CD4-positive, alpha-beta T cell treated with Interleukin-6 at 100 ng/mL for 8 hours (primary cell): ENCODE measurements at places on chromosomes 2 and 18.

DNA sequence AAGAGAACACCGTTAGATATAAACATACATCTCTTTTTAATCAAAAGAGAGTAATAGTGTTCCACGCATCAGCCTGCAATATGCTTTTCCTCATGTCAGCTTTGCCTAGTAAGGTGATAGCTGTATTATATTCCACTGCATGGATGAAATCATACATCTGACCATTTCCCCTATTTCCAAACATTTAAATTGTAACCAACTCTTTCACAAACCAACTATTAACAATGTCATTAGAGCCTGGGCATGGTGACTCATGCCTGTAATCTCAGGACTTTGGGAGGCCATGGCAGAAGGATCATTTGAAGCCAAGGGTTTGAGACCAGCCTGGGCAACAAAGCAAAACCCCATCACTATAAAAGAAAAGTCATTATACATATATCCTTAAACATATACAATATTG is 284.8 kb downstream of the BCL11A start:
- DNase-seq = no peak

DNA sequence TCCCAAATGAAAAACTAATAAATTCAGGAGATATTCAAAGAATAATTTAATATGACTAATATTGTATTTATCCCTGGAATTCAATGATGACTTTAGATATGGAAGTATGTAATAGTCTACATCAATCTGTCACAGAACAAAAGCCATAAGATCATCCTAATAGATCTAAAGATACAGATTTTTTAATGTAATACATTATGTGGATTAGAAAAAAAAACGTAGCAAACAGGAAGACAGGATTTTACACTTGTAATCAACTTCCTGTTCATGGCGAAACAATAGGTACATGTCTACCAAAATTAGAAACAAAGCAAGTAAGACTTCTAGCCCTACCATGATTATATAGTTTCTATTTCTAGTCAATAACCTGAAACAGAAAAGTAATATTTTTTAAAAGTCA is 192.2 kb downstream of the TTC32 start:
- DNase-seq = no peak

GRCh38 chr2:35410431-35411061 is 945.0 kb upstream of the CRIM1 start:
- peak; percentile 4 for DNase-seq

GRCh38 chr2:157185476-157186227 is 71.9 kb upstream of the GALNT5 start:
- no peak for DNase-seq

GRCh38 chr2:39411181-39411944 is 25.7 kb downstream of the MAP4K3 start:
- no peak for DNase-seq

DNA sequence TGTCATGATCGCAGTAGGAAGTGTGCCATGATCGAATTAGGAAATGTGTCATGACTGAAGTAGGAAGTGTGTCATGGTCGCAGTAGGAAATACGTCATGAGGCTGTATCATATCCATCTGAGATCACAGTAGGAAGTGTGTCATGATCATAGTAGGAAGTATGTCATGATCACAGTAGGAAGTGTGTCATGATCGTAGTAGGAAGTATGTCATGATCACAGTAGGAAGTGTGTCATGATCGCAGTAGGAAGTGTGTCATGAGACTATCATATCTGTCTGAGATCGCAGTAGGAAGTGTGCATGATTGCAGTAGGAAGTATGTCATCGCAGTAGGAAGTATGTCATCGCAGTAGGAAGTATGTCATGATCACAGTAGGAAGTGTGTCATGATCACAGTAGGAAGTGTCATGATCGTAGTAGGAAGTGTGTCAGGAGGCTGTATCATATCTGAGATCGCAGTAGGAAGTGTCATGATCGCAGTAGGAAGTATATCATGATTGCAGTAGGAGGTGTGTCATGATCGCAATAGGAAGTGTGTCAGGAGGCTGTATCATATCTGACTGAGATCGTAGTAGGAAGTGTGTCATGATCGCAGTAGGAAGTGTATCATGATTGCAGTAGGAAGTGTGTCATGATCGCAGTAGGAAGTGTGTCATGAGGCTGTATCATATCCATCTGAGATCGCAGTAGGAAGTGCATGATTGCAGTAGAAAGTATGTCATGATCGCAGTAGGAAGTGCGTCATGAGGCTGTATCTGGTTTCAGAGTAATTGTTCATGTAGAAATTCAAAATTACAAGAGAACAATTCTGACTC is 56.4 kb upstream of the NFATC1 start:
- no peak for DNase-seq

DNA sequence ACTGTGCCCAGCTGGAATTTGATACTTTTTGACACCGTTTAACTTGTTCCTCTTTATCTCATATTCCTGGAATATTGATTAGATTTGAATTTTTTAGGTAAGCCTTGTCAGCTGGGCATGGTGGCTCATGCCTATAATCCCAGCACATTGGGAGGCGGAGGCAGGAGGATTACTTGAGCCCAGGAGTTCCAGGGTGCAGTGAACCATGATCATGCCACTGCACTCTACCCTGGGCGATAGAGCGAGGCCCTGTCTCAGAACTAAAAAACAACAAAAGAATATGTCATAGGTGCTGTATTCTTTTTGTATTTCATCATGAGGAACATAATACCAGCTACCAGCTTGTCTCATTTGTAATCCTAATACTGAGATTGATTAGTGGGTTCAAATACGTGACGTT is 90.3 kb downstream of the ZNF532 start:
- no peak for DNase-seq

- DNase-seq = no peak
Observed at GRCh38 chr2:67510745-67511144, 113.6 kb downstream of the ETAA1 start.

- peak; percentile 37 for DNase-seq
Observed at GRCh38 chr18:63339920-63340484, 20.4 kb upstream of the BCL2 start.

DNA sequence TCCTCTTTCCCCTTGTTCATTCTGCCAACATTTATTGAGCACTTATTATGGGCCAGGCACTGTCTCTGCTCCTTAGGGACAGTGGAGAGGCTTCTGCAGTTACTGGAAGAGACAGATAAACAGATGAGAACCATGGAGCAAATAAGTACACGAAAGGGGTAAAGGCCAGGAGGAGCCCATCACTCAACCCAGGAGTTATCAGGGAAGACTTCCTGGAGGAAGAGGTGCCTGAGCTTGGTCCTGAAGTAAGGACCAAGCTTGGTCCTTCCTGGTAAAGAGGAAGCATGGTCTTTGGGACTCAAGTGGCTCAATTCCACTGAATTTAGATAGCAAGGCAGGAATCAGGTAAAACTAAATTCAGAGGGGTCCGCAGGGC is 1.7 kb downstream of the ACTG2 start:
- DNase-seq = no peak

- DNase-seq = no peak
Observed at GRCh38 chr2:69837533-69837932, 8.1 kb downstream of the GMCL1 start.

GRCh38 chr18:8657050-8657820 is 48.0 kb downstream of the RAB12 start:
- no peak for DNase-seq

DNA sequence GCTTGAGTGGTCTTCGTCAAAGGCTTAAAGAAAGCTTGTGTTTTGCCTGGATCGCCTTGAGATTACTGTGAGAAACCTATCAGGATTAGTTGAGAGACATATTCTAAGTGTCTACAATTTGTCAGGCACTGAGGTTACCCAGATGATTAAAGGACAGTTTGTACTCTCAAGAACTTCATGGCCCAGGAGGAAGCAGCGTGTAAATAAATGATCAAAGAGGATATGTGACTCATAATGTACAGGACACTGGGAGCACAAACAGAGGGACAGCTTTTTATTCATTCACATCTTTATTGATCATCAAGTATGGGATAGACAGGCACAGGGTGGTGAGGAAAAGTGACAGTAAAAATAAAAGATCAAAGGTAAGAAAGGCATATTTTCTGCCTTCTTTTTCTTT is 152.6 kb upstream of the FSHR start:
- no peak for DNase-seq

DNA sequence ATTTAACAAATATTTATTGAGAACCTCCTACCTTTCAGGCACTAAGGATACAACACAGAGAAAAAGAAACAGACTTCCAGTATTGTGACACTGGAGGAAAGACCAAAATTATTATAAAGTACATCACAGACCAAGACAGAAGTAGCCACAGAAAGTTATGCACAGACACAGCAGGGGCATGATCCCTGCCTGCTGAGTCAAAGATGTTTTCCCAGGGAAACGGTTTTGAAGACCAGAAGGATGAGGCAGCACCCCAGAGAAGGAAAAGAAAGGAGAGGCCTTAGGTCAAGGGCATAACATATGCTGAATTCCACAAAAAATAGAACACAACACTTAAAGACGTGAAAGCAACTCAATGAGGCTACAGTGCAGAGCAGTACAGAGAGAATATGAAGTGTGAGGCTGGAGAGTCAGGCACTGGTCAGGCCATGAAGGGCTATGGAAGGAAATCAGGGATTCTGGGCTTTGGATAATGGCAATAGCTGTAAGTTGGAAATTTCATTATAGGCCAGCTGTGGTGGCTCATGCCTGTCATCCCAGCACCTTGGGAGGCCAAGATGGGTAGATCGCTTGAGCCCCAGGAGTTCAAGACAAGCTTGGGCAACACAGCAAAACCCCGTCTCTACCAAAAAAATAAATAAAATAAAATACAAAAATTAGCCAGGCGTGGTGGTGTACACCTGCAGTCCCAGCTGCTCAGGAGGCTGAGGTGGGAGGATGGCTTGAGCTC is 8.2 kb downstream of the ADAM17 start:
- DNase-seq = no peak

- DNase-seq = no peak
Observed at GRCh38 chr2:8790739-8791162, 46.7 kb downstream of the KIDINS220 start.

DNA sequence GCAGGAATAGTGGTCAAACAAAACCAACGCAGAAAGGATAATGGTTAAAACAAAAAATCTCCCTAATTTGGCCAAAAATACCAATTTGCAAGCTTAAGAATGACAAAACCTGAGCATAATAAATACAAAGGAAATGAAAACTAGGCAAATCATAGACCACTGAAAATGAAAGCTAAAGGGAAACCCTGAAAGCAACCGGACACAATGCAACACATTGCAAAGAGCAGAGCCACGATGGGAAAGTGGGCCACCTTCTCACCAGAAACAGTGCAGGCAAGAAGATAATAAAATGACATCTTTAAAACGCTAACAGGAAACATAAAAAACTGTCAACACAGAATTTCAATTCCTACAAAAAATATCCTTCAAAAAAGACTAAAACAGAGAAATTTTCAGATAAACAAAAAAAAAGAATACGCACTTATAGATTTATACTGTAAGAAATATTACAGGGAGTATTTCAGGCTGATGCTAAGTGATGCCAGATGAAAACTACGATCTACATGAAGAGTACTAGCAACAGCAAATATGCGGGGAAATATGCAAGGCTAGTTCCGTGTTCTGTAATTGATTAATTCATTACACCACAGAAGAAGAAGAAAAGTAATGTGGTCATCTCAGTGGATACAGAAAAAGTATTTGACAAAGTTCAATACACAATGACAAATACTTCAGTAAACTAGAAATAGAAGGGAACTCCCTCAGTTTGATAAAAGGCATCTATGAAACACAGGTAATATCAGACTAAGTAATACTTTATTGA is 239.5 kb downstream of the L3MBTL4 start:
- no peak for DNase-seq

GRCh38 chr2:109164311-109164710 is 35.3 kb downstream of the SH3RF3 start:
- DNase-seq = no peak

- no peak for DNase-seq
Observed at GRCh38 chr2:219675221-219675620, 47.8 kb downstream of the SLC4A3 start.

DNA sequence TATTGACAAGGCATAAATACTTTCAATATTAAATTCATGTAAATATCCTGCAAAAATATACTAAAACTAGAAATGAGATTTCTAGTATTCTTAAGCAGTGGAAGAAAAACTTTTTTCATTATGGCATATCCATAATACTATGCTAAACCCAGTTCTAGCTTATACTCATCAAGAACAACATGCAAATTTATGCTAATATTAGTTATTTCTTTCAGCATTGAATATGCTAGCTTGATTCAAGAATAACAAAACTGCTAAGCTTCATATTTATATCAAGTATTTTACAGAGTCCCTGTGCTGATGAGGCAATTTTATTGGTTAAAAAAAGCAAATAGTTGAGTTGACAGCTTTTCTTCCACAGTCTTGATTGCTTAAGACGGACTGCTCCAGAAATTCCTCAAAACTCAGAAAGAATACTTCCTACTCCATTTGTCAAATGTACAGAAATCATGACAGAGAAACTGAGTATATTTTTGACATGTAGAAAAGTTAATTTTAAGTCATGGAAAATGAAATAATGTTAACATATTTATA is 105.0 kb downstream of the PIGN start:
- no peak for DNase-seq

DNA sequence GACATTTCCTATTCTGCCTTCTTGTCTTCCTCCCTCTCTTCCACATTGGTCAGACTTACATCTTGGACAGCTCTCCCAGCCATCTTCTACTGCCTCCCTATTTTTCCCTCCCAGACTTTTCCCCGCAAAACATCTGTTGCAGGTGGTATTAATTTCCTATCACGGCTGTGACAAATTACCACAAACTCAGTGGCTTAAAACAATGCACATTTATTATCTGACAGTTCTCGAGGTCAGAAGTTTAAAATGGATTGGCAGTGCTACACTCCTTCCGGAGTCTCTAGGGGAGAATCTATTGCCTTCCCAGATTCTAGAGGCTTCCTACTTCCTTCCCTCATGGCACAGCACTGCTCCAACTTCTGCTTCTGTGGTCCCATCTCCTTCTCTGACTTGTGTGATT is 33.3 kb downstream of the STRADB start:
- no peak for DNase-seq

GRCh38 chr2:10919410-10919770 is 7.7 kb downstream of the KCNF1 start:
- DNase-seq = no peak

- no peak for DNase-seq
Observed at GRCh38 chr2:54666131-54666633, 57.3 kb upstream of the EML6 start.

DNA sequence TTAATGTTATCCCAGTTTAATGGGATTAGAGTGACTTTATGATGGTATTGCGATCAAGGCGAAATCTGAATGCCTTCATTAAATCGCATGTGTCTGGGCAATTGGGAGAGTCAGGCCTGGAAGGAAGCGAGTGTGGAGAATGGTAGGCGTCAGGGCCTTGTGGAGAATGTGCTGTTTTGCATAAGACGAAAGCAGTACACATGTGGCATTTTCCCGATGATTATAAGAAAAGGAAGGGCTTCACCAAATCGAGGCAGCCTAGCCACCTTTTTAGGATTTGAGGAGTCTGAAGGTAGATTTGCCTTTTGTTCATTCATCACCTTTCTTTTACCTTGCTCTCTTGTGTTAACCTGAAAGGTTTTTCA is 1.0 kb downstream of the ZNF532 start:
- DNase-seq = no peak

GRCh38 chr2:2085533-2085932 is 245.5 kb downstream of the MYT1L start:
- no peak for DNase-seq
